Ammon's horn (tissue), 1 donor: ENCODE measurements at places on chromosomes 5 and 9.

DNA sequence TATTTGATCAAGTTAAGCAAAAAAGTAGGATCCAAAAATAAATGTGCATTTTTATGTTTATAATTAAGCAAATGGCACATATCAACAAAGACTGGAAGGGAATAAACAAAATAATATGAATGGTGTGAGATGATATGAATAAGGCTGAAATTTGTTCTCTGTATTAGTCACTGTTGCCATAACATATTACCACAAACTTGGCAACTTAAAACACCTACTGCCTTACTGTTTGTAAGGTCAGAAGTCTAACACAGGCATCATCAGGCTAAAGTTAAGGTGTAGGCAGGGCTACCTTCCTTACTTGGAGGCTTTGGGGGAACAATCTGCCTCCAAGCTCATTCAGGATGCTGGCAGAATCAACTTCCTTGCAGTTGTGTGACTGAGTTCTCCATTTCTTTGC lies 19.3 kb downstream of the PGGT1B start:
- DNase-seq = no peak

- no peak for DNase-seq
These were observed 53.5 kb upstream of the GARNL3 start for GRCh38 chr9:127210851-127211730.

DNA sequence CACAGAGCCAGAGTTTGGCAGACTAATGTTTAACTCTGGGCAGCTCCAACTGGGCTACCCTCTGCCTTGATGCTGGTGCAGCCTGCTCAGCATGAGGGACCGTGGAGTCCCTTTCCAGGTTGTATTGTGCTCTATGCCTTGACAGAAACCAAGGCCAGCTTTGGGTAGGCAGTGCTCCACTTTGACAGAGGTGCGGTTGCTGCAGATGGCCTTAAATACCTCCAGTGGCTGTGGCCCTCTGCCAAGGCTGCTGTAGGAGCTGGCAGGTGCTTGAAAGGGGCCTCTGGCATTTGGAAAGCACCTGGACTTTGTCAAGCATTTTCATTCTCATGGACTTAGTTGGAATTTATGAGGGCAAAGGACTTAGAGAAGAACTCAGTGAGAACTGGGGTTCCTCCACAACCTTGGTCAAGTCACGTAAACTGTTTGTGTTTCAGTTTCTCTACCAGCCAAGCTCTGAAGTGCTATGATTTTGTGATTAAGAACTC lies 249.7 kb upstream of the ZNF462 start:
- no peak for DNase-seq

DNA sequence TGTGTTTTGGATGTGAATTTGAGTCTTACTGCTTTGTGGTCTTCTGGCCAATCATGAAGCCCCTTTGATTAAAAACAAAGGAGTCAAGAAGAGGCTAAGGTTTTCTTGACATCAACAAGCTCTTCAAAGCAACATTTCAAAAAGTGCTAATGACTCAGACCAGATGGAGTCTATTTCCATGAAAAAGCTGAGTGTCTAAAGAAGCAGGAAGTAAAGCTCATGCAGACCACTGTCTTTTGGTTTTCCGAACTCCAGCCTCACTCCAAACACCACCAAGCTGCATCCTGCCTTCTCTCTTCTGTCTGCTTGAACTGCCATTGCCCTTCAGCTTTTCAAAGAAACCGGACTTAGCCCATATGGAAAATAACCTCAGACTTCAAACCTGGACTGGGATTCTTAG lies 115.2 kb downstream of the PRDM6 start:
- no peak for DNase-seq

GRCh38 chr5:5560016-5560415 lies 137.5 kb downstream of the ICE1 start:
- DNase-seq = no peak

DNA sequence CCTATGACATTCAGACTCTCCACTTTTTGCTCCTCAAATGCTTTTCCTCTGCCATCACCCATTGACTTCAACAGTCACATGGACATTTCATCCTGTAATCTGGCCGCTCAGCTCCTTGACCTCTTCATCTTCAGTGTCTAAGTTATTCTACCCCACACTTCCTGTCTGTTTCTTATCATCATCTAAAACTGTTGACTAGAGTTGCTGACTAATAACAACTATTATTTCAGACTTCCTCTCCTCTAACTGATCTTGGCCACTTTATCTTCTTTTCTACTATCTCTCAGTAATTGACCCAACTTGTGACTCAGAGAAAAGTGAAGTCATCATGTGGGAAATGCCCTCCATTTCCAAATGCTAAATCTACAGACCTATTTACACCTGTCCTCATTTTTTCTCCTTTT lies 254.7 kb upstream of the TRPC7 start:
- no peak for DNase-seq

GRCh38 chr9:133282464-133283238 lies 7.7 kb upstream of the ABO start:
- DNase-seq = no peak

GRCh38 chr9:134492281-134492691 lies 149.3 kb upstream of the COL5A1 start:
- no peak for DNase-seq

DNA sequence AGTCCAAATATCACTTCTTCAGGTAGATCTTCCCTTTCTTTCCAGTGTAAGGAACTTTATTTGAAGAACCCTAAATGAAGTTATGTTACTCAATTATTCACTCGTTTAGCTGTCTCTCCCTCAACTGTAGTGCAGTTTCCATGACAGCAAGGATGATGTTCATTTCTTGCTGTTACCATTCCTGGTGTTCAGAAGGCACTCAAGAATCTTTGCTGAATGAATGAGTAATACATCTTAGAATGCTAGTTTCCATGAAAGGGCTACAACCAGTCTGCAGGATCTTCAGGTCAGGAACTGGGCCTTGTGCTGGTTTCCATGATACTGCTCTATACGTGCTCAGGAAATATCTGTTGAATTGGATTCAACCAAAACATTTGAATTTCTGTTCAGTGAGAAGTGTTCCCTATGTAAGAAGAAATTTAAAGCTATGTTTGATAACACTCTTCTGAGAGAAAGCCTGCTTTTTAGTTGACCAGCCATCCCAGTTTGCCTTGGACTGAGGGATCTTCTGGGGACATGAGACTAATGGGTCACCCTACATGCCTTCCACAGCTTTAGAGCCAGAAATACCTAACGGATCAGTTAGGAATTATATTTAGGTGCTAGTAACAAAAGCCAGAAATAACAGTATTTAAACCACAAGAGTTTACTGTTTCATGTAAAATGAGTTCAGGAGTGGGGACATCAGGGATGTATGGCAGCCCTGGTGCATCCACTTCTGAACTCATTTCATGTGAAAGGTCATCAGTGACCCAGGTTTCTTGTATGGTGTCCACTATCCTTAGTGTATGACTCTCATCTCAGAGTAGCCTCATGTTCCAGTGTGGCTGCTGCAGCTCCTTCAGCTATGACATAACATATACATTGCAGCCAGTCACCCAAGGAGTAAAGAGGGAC lies 500.1 kb upstream of the SGCD start:
- no peak for DNase-seq

DNA sequence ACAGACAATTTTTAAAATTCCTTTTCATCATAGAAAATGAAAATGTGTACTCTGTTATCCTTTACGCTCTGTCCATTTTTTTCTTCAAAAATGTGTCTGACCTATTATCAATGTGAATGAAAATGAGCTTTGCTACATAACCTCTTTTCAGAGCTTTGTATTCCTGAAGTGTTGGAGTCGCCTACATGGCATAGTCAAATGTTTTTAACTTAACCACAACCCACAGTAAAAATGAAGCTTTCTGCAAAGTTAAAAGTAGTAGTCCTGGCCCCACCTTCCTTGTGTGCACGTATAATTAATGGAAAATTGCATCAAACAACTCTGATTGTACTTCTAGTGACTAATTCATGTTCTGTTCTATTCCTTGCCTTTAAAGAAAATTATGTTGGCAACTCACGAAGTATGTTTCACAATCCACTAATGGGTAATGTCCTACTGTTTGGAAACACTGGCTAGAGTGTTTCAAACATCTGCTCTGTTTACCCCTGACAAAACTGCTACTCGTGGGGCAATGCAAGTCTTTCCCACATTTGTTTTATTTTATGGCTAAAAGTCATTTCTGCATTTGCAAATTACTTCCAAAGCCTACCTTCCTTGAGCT lies 18.6 kb upstream of the PSAT1 start:
- no peak for DNase-seq

DNA sequence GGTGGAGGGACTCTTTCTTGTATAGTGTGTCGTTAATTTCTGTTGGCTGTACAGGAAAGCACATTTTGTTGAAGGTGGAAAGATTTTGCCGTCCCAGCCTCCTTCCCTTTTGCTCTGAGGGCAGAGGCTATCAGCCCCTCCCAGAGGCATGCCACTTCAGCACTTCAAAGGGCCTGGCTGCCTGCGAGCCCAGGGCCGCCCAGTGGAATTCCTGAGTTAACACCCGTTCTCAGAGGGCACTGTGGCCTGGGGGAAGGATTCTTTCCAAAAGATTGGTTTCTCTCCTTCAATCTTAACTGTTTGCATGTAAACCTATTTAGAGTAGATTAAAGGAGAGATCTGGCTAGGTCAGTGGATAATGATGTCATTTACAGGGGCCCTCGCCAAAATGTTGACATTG lies 238.6 kb downstream of the FANCC start:
- DNase-seq = no peak

DNA sequence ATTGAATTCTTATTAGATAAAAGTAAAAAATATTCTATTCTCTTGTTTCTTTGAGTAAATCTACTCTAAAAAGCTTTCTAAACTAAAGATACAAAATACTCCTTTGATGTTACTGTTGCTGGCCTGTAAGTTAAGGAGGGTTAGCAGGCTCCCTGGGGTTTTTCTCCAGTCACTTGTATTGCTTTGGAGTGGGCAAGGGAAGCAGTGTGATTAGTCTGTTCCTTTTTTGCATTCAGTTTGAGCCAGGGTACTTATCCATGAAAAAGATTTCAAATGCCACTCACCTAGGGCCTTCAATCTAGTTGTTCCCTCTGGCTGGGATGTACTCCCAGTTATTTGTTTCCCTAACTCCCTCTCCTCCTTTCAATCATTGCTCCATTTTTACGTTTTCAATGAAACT lies 256.2 kb upstream of the SMC2 start:
- DNase-seq = no peak

DNA sequence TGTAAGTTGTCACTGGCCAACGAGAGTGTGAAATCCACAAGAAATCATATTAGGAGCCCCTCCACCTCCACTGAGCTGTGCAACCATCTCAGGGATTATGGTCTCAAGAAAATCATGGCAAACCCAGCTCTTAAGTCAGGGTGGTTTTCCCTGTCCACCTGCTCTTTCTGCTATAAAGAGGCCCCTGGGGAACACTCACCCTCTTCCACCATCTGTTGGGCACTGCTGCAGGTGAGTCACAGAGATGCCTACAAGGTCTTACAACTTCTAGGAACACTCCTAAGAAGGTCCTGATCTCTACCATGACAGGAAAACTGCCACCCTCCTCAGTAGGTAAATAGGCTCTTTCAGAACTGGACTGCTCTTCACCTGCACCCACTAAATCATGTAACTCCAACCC lies 61.8 kb downstream of the DRD1 start:
- DNase-seq = no peak

- DNase-seq = no peak
These were observed 83.8 kb downstream of the DAB2IP start for GRCh38 chr9:121735065-121735792.
